Hindlimb muscle (tissue), 1 donor: ENCODE measurements at places on chromosomes 3 and 15.

- no peak for DNase-seq
Measured at GRCh38 chr3:43953814-43954692, 263.3 kb downstream of the ABHD5 start.

DNA sequence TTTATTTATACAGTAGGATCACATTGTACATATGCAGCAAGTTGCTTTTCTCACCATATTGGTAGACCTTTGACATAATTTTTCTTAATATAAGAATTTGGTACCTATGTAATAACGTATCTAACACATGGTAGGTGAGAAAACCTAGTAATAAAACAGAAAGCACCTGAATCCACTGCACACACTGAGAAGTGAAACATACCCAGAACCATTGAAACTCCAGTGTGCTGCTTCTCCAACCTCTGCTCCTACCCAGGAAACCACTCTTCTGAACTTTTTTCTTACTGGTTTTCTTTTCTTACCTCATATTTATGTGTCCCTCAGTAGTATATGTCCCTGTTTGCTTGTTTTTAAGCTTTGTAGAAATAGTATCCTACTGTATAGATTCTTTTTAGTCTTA, 293.0 kb downstream of the UBE2E2 start:
- no peak for DNase-seq

- DNase-seq, result no peak
Measured at GRCh38 chr15:57079931-57080620, 161.6 kb downstream of the TCF12 start.

- DNase-seq, result no peak
Measured at GRCh38 chr3:186920301-186920700, 10.0 kb upstream of the ST6GAL1 start.

- no peak for DNase-seq
Measured at GRCh38 chr15:89586651-89587050, 11.4 kb downstream of the TICRR start.
